ENCODE measurements at places on chromosomes 2 and 18.
A peak's percentile ranks its signal among the peaks of the same experiment; 100 is the strongest.

DNA sequence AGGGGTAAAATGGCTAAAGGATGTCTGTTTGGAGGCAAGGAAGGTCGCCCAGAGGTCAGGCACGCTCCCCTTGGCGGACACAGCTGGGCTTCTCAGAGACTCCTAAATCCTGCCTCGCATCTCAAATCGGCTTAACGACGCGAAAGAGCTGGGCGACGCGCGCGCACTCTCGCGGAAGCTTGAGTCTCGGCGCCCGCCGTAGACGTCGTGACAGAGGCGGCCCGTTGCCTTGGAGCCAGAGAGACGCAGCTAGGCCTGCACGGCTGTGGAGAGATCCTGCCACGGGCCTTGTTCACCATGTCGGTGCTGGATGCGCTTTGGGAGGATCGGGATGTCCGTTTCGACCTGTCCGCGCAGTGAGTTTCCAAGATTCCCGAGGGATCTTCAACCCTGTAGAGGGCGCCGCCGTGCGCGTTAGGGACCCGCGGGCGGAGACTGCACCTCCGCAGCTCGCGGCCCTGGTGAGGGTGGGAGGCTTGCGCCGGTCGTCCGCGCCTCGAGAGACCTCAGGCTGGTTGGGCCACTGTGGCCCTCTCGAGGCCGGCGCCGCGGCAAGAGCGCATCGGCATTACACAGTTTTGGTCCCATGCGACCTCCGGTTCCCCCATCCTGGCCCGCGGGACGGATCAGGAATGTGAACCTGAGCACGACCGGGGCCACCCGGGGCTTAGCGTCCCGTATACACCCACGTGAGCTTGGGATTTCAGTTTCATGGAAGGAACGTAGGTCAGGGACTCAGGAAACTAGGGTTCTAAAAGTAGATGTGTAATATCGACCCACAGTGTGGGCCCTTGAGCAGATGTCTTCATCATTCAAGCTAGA is at the start of gene BBS5:
TSS of gene BBS5 (plus strand) at position 238 of the 822 bp plus-strand sequence. CDS start at position 298, 60 bp downstream.
- peak; percentile 72 for DNase-seq

GRCh38 chr2:119490106-119490505 is 34.2 kb downstream of the SCTR start:
- no peak for DNase-seq

- DNase-seq, result no peak
These were observed 2.7 kb downstream of the EPHA4 start for GRCh38 chr2:221569425-221569845.

DNA sequence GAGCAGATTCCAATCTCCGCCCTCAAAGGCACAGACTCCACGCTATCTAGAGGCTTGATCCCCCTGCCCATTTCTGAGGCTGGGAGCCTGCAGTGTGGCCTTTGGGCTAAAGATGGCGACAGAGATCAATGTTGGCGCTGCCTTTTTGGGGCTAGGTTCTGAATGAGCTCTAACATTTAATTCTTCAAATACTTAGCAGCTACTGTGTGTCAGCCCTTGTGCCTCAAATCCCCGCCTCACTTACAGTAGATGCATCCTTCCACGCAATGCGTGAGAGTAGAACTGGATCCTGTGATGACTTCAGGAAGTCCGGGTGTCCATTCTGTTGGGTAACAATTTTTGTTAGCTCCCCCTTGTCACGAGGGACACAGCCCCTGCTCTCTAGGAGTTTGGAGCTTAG is 12.4 kb downstream of the IL1F10 start:
- peak; percentile 34 for DNase-seq

DNA sequence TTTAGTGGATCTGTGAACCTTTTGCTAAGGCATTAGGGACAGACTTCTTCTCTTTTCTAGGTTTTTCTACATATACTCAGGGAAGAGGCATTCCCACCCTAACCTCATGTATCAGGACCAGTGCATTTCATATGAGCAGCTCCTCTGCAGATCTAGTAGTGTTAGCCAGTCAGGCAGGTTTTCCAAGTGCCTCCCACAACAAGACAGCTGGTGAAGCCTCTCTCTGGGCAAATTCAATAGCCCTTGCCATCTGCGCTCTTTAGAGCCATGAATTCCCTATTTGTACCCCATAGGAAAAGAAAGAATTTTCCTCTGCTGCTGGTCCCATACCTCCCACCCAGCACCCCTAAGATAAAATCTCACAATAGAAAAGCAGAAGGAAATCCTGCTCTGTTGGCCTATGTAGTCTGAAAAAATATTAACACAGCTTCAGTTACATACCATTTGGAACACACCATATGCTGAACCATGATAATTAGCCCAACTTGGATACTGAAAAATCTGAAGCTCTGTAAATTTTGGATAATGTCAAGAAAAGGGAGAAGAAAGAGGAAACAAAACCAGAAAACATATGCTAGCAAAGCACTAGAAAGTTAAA is 1354.6 kb upstream of the NRXN1 start:
- no peak for DNase-seq

DNA sequence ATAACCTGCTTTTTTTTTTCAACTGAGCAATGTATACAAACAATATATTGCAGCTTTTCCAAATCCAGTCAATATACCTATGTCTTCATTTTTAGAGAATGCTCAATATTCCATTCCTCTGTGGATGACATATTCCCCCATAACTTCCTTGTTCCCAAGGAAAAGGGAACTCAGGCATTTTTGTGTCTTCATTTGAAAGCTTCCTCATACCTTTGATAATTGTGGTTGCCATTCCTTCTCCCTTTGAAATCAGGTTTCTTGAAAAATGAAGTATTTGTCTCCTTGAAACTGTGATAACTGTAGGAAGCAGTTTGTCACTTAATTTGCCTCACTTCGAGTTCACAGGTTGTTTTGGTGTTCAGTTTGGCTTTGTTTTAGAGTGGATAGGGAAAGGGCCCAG is 13.5 kb downstream of the ELAC1 start:
- no peak for DNase-seq

- DNase-seq, result no peak
These were observed 65.7 kb downstream of the LYPD6B start for GRCh38 chr2:149104221-149104620.

DNA sequence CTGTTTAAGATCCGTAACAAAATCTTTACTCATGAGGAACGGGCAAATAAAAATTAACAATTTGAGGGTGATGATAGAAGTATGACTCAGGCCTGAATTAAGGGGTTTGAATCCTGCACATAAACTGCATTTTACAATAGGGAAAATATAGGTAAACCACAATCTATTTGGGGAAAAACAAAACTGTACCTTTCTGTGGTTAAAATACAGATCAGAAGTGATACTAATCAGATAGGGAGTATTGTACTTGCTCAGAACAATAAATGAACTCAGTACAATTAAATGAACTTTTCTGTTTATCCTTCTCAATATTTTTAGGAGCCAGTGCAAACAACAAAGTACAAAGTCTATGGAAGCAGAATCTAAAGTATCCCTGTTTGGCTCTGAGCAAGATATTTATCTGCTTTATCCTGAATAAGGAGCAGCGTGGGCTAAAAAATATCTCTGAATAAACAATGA is 287.3 kb downstream of the ZNF385B start:
- no peak for DNase-seq

DNA sequence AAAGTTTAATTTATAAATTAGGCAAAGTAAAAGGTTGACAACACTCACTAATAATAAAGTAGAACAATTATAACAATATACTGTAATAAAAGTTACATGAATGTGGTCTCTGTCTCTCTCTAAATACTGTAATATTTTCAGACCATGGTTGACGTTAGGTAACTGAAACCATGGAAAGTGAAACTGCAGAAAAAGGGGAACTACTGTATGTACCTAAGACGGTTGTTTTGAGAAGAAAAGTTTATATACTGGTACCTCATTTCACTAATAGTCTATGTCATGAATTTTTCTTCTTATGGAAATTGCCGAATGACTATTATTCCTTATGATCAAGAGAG is 166.7 kb upstream of the ZNF521 start:
- DNase-seq, result no peak

DNA sequence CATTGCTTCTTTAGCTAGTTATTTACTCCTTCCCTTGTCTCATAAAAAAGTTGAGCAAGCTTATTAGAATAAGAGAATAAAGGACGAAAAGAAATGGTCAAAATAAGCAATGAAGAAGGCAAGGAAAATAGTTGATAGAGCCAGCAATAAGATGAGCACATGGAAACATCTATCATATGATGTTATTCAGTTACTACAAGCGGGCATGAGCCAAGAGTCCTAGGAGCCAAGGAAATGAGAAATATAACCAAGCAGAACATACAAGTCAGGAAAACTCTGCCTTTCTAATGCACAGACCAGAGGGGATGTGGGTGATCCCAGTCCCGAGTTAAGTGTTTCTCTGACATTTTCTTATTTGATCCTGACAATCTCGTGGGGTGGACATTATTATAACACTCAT is 33.9 kb downstream of the INO80C start:
- DNase-seq, result no peak

DNA sequence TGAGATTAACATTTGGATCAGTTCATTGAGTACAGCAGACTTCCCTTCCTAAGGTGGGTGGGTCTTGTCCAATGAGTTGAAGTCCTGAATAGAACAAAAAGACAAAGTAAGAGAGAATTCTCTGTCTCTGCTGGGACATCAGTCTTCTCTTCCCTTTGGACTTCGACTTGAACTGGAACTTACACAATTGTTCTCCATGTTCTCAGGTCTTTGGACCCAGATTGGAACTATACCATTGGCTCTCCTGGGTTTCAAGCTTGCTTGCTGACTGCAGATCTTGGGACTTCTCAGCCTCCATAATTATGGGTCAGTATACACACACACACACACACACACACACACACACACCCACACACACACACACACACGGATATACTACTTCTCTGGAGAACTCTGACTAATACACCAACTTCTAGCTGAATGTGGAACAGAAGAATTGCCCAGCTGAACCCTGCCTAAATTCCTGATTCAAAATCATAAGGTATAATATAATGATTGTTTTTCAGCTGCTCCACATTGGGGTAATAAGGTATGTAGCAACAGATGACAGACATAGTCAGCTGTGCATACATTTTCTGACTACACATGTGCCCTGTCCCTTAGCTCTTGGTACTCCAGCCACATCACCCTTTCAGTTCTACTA is 214.0 kb downstream of the TGIF1 start:
- DNase-seq, result no peak

All from CD4-positive, alpha-beta T cell treated with Interleukin-12 subunit alpha and Interleukin-12 subunit beta, for 1 hour (primary cell).